GOT3 (cell line): ENCODE measurements at places on chromosomes 7 and 10.

GRCh38 chr7:132436121-132436520 is 140.1 kb downstream of the PLXNA4 start:
- DNase-seq = no peak

GRCh38 chr10:3468919-3469638 is 296.5 kb upstream of the PITRM1 start:
- DNase-seq = peak; percentile 64

DNA sequence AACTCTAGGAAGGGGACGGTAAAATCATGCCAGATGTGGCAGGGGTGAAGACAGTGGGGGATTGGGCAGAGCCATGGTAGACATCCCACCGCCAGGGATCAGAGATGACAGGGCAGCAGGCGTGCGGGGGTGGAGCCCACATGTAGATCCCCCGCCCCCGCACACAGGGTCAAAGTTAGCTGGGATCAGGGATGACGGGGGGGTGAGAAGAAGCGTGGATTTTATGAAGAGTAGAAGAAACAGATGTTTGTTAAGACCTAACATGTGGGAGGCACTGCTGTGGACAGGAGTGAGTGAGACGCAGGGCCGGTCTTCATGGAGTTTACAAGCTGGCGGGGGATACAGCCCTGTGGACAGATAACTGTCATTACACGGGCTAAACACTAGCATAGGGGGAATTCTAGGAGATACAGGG is 154.0 kb upstream of the KLF14 start:
- no peak for DNase-seq

GRCh38 chr10:70543911-70544310 is 58.6 kb downstream of the PRF1 start:
- DNase-seq = no peak

DNA sequence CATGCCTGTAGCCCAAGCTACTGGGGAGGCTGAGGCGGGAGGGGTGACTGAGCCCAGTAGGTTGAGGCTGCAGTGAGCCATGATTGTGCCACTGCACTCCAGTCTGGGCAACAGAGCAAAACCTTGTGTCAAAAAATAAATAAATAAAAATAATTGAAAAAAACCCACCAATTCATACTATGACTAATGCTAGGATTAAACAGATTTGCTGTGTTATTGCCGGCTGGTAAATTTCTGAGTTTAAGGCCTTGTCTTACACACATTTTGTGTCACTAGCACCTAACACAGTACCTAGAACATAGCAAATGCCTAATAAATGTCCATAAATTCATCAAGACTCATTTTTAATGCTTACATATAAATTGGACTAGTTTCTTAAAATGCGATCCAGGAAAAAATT is 8.7 kb downstream of the ESYT2 start:
- DNase-seq = no peak

DNA sequence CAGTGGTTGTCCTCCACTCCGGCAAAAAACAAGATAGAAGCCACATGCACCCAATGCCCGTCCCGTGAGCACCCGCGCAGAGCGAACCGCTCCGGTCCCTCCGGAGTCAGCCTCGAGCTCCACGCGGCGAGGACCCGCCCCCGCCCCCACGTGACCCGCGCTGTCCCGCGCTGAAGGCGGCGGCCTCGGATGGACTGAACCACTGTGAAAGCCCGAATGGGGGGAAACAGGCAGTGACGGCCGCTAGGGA is 766 bp upstream of the EIF3B start:
- peak; percentile 93 for DNase-seq

DNA sequence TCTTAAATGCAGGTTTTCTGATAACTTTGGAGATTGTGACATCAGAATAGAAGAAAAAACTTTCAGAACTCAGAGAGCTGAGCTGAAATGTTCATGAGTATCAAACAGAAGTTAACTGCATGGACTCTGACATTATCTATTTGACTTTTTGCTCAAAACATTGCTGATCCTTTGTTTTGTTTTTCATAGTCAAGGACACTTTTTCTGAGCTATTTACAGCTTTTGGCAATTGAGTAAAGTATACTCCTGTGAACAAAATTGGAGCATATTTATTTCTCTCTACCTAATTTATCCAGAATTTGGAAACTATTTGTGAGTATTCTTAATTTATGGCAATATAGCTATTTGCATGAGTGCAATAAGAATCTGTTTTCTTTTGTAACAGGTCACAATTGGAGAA is 11.1 kb downstream of the KCP start:
- DNase-seq = no peak

DNA sequence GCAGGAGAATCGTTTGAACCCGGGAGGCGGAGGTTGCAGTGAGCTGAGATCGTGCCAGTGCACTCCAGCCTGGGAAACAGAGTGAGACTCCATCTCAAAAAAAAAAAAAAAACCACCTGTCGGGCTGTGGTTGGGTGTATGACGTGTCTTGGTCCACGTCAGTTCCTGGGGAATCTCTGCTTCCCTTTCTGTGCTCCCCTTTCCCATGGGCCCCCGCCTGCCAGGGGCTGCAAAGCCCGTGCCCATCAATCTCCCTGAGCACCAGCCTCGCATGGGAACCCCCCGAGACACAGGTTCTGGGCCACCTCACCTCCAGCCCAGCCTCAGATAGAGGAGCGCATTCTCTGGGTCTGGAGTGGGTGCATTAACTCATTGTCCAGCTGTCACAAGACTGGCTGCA is 2.3 kb upstream of the SH2B2 start:
- DNase-seq = no peak

GRCh38 chr7:130896051-130896881 is 162.3 kb upstream of the KLF14 start:
- DNase-seq = no peak

- no peak for DNase-seq
Measured at GRCh38 chr7:87119581-87119980, 32.7 kb upstream of the DMTF1 start.

- DNase-seq = no peak
Measured at GRCh38 chr10:42594246-42594650, 44.1 kb downstream of the ZNF33B start.

DNA sequence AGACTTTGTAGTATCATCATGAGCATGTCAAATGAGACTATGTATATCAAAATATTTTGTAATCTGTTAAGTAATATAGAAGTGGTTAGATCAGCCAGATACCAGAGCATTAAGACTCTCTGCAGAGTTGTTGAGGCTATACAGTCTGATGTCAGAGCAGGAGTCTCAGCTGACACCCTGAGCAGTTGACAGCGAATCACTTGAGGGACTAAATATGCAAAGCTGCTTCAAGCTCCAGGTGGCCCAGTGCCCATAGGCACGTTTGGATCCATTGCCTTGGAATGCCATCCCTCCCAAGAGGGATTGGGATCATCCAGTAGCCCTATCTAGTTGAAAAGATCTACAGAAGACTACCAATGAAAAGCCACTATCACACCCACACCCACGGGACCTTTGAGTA is 210.2 kb downstream of the TAX1BP1 start:
- no peak for DNase-seq

- DNase-seq = no peak
Measured at GRCh38 chr7:45158471-45158870, 880 bp downstream of the RAMP3 start.

DNA sequence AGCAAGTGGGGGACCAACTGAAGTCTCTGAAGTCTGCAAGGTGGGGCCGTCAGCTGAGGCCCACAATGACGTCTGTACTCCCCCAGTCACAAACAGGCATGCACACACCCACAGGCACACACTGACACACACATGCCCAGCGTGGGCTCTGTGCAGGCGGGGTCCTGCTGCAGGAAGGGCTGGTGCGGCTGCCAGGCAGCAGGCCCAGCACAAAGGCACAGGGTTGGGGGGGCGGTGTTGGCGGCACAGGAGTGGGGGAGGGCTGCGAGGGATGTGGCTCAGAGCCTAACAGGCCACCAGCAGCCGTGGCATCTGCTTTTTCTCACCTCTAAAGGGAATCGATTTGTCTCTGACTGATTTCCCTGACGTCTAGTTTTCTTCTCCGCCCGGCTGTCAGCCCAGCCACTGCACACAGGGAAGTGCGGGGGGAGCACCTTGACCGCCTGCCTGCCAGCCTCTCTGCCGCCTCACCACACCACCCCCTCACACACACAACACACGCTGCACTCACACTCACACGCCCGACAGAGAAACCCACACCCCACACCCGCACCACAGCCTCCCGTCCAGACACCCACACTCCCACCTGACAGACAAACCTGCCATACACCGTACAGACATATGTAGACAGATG is 43.5 kb upstream of the ZMIZ1 start:
- no peak for DNase-seq

- DNase-seq = no peak
Measured at GRCh38 chr10:100579261-100580090, 43.7 kb downstream of the HIF1AN start.

DNA sequence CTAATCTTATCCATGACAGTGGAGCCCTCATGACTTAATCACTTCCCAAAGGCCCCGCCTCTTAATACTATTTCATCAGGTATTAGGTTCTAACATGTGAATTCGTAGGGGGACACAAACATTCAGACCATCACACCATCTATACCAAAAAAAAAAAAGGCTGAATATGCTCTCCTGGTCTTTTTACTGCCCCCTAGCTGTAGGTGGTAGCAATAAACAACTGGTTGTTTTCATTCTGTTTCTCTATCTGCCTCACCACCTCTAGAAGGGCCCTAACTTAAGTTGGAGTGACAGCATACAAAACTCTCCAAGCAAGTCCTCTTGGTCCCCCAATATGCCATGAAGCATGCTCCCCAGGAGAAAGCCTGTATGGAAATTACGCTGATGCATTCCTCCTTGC is 94.1 kb downstream of the GRM8 start:
- no peak for DNase-seq

GRCh38 chr10:4688601-4689000 is 137.4 kb upstream of the AKR1E2 start:
- DNase-seq = no peak

DNA sequence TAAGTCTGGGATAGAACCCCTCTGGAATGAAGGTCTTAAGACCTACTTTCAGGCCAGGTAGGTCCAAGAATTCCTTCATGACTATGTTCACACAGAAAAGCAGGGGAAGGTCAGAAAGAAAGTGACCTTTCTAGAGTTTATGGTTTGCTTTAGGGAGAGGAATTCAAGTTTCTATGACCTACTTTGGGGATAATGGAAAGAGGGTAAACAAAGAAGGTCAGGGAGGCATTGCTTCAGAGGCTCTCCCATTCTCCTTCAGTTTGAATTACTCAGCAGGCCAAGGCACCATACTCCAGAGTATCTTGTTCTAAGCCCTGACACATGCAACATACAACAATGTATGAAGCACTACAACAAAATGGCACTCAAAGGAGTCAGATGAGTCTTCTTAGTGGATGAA is 11.5 kb upstream of the MACC1 start:
- no peak for DNase-seq

DNA sequence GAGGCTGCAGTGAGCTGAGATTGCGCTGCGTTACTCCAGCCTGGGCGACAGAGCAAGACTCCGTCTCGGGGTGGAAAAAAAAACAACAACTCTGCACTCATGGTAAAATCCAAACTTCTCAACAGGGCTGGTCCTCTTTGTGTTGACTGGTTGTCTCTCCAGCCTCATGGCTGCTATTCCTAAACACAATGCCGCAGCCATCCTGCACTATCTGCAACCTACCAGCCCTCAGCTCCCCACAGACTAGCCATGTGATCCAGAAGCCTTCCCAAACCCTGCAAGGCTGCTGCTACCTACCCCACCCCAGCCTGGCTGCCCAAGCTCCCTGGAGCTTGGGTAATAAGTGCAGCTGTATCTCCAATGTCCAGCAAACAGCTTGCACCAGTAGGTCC is 11.7 kb downstream of the ZYX start:
- no peak for DNase-seq

DNA sequence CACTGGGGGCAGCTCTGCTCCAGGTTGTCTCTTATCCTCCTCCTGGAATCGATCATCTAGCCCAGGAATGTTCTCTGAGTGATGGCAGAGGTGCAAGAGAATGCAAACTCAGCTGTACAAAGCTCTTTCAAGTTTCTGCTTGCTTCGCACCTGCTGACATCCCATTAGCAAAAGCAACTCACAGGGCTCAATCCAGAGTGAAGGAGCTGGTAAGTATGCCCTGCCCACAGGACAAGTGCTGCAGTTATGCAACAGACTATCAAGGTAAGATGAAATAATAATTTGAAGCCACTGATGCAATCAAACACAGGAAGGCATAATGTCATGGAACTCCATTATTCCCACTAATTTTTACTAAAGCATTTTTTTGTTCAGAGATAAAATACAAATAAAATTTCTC is 122.2 kb downstream of the GRM3 start:
- DNase-seq = no peak

DNA sequence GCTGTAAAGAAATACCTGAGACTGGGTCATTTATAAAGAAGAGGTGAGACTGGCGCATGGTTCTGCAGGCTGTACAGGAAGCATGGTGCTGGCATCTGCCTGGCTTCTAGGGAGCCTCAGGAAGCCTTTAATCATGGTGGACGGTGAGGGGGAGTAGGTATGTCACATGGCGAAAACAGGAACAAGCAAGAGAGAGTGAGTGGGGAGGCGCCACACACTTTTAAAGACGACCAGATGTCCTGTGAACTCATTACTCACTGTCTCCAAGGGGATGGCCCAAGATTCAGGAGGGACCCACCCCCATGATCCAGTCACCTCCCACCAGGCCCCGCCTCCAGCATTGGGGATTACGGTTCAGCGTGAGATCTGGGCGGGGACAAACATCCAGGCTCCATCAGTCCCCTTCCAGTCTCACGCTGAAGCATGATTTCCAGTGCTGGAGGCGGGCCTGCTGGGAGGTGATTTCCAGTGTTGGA is 3.2 kb downstream of the ZNF316 start:
- DNase-seq = no peak

DNA sequence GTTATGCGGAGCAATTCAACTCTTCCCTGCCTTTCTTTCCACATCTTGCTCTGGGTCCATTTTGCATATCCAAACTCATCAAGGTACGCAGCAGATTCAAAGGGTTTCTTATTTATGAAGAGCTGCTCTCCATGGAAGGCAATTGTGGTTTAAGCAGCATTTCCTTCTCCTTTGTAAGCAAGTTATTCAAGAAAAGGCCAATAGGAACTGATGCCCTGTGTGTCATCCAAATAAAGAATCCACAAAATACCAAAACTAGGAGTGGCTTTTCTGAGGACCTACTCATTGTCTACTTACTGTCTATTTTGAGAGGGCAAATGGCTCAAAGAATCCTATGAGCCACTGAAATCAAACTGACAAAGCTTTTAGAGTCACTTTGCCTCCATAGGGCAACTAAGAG is 253.1 kb downstream of the PTEN start:
- DNase-seq = no peak

GRCh38 chr7:40717242-40717641 is 582.4 kb downstream of the SUGCT start:
- DNase-seq = peak; percentile 73

- no peak for DNase-seq
Measured at GRCh38 chr10:100901051-100901450, 11.7 kb upstream of the SLF2 start.

DNA sequence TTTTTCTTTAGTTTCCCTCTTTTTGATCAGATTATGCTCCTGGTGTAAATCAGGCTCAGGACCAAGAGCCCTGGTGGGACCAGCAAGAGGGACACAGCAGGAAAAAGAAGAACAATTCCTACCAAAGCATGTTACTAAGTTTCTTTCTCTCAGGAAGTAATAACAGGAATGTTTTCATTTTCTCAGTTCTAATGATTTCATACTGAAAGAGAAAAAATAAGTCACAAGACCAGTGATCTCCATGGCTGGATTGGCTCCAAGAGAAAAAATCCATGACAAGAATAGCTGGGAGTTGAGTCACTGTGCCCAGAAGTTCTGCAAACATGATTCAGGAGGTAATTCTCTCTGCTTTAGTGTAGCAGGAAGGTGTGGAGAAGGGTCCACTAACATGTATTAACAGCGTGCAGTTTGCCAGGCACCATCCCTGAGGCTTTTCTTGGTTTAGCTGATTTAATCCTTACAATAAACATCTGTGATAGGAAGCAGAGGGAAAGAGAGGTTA is 23.8 kb upstream of the IFIT2 start:
- no peak for DNase-seq
